Stimulated activated CD8-positive, alpha-beta memory T cell treated with anti-CD3 and anti-CD28 coated beads, Interleukin-2, amount 100 ng/mL, for 1 hour (primary cell): ENCODE measurements at places on chromosomes 6 and 20.

DNA sequence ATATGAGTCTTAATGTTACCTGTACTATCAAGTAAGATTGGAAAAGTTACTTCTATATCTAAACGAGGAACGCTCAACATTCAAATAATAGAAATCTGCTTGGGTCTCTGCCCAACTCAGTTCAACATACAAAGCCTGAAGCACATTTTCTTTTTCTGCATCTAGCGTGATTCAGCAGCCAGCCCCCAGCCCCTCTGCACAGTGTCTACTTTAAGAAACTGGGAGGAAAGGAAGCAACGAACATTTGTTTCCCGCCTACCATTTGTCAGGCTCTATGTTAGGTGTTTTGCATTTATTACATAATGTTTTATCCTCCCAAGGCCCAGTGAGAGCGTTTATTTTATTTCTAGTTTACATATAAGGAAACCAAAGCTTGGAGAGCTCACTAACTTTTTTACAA is 17.3 kb downstream of the PHACTR1 start:
- no peak for DNase-seq

DNA sequence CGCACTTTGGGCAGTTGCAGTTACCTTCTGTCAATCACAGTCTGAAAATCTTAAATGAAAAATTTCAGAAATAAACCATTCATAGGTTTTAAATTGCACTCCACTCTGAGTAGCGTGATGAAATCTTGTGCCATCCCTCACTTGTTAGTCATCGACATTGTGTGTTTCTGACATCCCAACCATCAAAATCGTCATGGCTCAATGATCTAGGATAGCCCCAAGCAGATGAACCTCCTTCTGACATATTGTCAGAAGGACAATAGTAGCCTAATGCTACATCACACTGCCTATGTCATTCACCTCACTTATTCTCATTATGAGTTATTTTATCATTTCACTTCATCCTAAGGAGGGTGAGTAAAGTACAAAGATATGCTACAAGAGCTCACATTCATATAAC is 284.8 kb downstream of the PTPRK start:
- DNase-seq = no peak

DNA sequence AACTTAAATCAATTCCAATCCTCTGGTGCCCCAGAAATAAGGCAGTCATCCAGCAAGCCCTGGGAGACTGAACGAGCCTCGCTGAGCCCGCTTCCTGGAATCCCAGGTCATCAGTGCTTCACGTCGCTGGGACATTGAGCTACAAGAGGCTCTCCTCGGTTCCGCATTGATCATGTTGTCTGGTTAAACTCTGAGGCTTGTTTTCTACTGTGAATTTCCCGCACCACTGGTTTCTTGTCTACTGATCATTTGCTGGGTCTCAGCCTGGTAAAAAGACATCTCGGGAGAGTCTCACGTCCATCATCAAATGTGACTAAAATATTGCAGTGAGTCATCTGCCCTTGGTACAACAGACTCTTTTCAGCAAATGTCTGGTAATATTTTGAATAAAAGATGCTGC is 569.2 kb downstream of the QKI start:
- no peak for DNase-seq

DNA sequence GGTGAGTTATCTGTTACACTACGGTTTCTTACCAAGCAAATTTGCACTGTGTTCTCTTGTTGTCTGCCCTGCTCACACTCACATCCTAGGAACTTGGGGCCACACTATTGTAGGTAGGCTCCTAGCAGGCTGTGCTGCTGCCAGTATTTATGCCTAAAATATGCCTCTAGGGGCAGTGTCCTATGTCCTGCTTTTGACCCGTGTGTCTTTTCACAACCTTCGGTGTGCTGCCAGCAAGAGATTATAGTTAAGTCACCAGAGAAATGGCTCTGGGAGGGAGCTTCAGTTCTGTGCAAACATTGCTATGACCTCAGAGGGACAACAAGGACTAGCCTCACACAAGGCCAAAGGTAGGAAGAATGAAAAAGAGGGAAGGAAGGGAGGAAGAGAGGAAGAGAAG is 8.9 kb upstream of the TAAR5 start:
- DNase-seq = no peak

- DNase-seq = no peak
Measured at GRCh38 chr6:148367411-148368024, 24.9 kb downstream of the SASH1 start.

GRCh38 chr20:33647603-33648395 is 14.3 kb upstream of the C20orf144 start:
- DNase-seq = no peak
